T1000 (cell line): ENCODE measurements at places on chromosomes 13 and 19.

GRCh38 chr13:105196052-105196451 is 1339.4 kb downstream of the EFNB2 start:
- DNase-seq = peak; percentile 54

- no peak for DNase-seq
Observed at GRCh38 chr19:5424192-5424973, 30.8 kb upstream of the ZNRF4 start.

- DNase-seq = no peak
Observed at GRCh38 chr13:45133396-45134118, 13.2 kb downstream of the GTF2F2 start.

GRCh38 chr19:16288544-16288943 is 36.1 kb upstream of the KLF2 start:
- no peak for DNase-seq

DNA sequence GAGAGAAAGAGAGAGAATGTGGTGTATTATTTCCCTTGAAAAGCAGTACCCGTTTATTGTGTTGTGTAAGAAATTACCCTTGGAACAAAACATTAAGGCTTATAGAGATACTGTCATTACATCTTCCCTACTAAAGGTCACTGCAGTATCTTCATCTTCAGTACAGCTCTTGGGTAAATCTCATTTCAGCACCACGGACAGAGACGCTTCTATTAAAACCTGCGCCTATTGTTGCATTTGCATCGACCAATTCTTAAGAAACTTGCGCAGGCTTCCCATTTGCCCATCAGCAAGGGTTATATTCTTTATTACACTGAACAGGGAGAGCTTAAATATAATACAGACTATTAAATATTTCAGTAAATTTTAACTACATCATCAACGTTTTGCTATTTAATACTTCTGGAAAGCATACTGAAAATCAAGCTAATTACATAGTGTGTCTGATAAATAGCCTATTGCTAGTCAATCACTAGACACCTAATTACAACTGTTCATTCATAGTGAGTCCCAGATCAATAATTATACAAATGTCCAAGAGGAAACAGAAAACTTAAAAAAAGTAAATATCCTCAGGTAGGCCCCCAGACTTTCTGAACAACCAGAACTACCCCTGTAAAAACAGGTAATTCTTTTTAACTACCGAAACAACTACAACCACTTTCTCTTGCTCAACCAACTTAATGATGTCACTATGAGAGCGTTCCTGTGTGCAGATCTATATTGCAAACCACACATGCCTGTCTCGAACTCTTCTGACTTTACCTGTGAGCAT is 350.6 kb downstream of the LIG4 start:
- DNase-seq = no peak

- DNase-seq = no peak
Observed at GRCh38 chr19:34961775-34962686, 2.0 kb downstream of the ZNF792 start.

GRCh38 chr19:4379383-4380253 is 20.7 kb downstream of the SH3GL1 start:
- DNase-seq = no peak

- DNase-seq = no peak
Observed at GRCh38 chr13:102103469-102103868, 298.4 kb downstream of the FGF14 start.

DNA sequence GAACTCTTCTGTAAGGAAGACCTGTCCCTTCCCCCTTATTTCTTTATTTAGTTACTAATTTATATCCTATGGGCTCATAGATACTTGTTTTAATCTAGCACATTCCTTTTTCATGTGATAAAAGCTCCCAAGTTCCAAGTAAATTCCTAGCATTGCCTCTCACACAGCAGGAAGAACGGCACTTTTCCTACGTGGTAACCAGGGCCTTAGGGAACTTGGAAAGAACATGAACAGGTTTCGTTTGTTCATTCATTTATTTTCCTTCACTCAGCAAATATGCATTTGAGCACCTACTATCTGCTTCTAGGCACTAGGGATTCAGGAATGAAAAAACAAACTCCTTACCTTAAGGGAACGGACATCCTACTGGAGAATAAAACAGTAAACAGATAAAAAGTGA is 125.1 kb downstream of the SIPA1L3 start:
- DNase-seq = no peak
